ENCODE measurements at places on chromosomes 6 and 20. TPM values are rescaled to one million over a fixed set of nuclear protein-coding genes. Genes with fewer than 3 reads are reported as not detected.
A peak's percentile ranks its signal among the peaks of the same experiment; 100 is the strongest.

The SLC9A8 gene
- total RNA-seq = 10.9 TPM

The SIRPB2 gene
- total RNA-seq = 13.6 TPM

The NKX2-4 gene
- total RNA-seq = not detected

The SOX4 gene
- total RNA-seq = 12.1 TPM

- DNase-seq = no peak
Observed at GRCh38 chr6:163485388-163485851, 70.9 kb downstream of the QKI start.

DNA sequence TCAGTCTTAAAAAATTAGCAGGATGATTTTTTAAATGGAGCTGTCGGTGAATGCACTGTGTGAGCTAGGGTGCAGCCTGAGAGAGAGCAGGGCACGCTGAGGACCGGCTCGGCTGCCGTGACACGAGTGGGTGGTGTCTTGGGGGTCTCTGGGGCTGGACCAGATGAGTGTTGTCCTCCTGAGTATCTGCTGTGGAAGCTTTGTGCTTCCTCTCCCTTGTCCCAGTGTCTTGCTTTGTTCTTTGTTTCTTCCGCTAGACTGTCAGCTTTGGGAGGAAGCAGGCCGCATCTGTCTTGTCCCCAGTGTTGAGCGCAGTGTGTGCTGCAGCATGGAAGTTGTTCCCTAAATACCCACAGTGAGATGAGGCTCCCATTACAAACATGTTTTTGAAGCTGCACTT, 89.4 kb downstream of the RTN4IP1 start:
- DNase-seq = no peak

DNA sequence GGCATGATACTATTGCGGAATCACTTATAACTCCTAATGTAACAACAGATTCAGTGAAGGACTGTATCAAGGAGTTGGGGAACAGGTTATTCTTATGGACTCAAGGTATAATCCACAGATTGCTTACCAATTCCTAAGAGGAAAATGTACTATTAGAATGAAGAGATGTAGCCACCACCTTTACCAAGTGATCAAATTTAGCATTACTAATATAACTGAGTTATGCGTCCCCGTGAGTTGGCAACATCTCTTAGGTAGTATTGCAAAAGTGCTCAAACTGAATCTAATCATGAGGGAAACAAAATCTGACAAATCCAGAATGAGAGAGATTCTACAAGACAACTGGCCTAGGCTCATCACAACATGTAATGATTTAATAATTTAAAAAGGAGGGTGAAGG, 777 bp upstream of the SNRNP48 start:
- no peak for DNase-seq

DNA sequence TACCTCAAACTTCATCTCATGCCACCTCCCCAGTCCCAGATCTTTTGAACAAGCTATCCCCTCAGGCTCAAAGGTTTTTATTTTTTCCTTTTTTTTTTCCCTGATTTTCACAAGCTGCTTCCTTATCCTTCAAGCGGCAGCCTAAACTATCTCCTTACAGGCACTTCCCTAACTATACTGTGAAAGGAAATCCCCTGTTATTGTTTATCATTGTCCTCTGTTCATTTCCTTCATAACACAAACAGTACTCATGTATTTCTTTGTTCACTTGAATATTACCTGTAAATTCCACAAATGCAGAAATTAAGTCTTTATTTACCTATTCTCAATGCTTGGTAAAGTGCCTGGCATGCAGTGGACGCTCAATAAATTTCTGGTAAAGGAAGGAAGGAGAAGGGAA, 48.9 kb downstream of the ME1 start:
- no peak for DNase-seq

DNA sequence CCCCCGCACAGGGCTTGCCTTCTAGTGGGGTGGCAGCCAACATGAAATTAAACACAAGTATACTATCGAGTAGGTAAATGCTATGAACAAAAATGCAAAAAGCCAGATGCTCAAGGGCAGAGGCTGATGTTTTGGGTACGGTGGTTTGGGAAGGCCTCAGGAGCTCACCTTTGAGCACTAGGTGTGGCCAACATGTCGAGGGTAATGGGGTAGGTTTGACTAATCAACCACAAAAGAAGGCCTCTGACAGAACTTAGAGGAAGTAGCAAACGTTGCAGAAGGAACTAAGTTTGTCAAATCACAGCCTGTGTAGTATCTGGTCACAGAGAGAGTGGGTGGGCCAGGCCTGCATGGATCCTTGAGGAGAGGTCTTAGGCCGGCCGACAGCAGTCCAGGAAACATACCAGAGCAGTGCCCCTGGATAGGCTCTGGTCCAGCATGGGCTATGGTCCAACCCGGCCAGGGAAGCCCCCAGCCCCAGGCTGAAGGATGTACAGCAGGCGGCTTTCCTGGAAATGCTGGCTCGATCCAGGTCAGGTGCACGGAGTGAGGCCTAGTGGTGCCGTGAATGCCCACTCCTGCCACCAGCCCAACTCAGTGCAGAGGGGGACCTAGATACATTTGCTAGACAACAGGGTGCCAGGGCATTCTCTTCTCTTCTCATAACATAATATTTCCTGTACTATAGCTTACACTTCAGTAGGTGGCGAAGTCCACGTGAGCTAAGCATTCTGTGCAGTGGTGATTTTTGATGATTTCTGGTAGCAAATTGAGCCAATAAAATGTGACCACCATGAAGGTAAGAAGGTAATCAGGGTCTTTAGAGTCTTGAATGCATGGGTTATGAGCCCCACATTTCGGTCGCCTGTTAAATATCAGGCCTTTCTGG, 56.3 kb upstream of the CD93 start:
- peak; percentile 20 for DNase-seq

- DNase-seq = no peak
Observed at GRCh38 chr20:59519707-59520014, 84.7 kb upstream of the PHACTR3 start.

- no peak for DNase-seq
Observed at GRCh38 chr6:120248451-120248850, 898.9 kb upstream of the MAN1A1 start.

GRCh38 chr6:154408891-154409500, 52.4 kb upstream of the IPCEF1 start:
- DNase-seq = no peak

- no peak for DNase-seq
Observed at GRCh38 chr20:53981130-53981529, 89.3 kb downstream of the BCAS1 start.

All from omental fat pad (tissue), 4 donors.